ENCODE measurements at places on chromosomes 7 and 10.

DNA sequence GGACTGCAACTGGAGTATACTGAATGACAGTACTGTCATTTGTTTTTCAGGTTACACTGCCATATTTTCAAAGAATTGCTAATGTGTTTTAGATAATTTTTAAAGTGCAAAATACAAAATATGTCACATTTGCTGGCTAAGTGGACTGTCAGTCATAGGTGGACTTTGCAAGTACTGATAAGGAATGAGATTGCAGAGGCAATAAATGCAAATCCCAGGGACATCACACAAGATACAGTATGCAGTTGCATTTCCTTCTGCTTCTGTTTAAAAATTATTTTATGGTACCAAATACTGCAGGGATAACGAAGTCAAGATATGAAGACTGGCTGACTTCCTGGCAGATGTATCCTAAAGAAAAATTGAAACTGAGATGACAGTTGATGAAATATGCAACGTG is 237.6 kb upstream of the MAGI2 start:
- DNase-seq, result no peak

DNA sequence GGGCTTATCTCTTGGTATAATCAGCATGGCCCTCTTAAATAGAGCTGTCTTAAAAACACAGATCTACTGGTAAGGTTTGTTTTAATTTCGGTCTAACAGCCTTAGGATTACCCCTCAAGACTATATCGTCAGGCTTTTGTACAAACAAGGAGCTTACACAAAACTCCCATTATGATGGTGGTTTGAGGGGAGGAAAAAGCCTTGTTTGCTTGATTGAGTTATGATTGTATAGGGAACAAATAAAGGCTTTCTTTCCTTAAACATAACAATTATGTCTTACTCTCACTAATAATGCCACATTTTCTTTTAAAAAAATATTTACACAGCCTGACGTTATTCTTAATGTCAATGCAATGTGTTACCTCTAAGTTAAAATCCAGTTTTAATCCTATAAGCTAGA is 188.8 kb upstream of the TCF7L2 start:
- no peak for DNase-seq

- DNase-seq, result no peak
Observed at GRCh38 chr10:23368816-23369640, 24.4 kb upstream of the C10orf67 start.

DNA sequence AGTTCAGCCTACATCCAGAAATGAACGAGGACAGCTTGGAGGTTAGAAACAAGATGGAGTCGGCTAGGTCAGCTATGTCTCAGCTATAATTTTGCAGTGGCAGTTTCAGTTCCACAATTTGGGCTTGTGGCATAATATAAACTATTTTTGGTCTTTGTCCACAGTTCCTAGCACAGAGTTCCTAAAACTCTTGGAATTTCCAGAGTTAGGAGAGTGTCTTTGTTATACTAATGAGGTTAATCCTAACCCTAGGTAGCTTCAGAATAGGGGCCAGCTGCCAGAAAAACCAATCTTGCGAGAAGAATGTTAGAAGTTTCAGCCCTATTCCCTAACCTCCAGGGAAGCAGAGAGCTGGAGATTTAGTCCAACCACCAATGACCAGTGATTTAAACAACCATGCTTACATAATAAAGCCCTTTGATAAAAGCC is 131.9 kb downstream of the AKR1D1 start:
- DNase-seq, result no peak

GRCh38 chr7:37915438-37915837 is 1.2 kb downstream of the SFRP4 start:
- no peak for DNase-seq

DNA sequence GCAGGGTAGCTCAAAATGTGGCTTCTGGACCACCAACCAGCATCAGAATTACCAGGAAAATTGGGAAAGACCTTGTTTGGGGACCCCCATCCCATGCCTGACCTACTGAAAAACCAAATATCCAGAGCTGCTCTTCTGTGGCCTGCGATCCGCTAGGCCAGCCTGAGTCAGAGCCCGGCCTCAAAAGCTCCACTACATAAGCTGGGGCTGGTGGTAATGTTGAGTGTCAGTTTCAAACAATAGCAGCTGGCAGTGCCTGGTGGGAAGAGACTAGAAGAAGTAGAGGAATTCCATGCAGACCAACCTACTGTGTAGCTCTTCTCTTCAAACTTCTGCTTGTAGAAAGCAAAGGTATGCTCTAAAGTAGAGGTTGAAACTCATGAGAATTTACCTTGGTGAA is 52.0 kb downstream of the KLRG2 start:
- DNase-seq, result no peak

DNA sequence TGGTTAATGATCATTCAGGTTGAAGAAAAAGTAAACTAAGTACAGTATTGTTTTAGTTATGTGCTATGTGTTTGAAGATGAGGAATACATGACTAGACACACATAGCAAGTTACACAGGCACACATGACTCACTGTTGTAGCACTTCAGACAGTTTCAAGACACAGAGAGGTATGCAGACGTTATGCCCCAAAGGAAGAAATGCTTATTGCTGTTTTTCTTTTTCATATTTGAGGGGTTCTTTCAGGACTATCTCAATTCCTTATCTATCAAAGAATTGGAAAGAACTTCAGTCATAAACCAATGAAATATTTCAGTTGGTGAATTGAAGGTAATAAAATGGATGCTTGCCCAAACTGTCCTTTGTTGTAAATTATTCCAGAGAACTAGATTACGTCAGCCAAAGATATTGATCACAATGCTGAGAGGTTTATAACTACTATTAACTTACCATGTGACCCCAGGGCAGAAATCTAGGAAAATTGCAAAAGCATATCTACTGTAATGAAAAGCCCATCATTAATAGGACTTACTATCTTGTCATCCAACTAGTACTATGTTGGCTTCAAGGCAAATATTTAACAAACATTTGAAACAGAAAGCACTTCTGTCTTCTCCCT is 61.2 kb upstream of the CAPZA2 start:
- no peak for DNase-seq

All from mesenteric fat pad (tissue), 1 donor.